Activated T-cell treated with anti-CD3 and anti-CD28 coated beads, Interleukin-2, amount 50 U/mL, for 1 hour (primary cell): ENCODE measurements at places on chromosomes 11 and 22.

DNA sequence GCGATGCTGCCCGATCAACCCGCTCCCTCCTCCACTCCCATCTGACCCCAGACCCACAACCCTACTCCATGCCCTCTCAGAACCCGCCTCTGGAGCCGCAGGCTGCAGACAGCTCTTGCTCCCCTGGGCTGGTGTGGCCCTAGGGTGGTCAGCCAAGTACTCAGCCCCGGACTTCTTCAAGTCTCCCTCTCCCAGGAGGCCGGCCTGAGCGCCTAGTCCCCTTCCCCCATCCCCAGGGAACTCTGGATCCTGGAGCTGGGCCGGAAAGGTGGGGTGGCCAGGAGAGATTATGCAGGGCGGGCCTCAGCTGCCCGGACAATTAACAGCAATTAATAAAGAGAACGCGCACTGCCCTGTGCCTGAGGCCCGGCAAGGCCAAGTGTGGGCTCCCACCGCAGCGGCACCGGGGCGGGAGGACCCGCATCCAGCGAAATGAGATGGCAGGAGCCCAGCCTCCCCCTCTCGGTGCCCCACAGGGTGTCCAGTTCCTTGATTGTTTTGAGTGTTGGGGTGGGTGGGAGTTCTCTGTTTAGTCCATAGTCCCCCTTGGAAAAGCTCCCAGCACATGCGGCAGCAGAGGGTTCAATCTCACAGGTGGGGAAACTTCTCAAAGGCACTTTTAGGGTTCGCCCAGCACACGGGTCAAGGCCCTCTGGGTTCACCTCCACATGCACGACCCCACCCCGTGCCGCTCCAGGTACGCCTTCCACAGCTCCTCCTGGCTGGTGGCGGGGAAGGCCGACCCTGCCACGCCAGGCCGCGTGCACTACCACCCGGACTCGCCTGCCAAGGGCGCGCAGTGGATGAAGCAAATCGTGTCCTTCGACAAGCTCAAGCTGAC lies 3.1 kb downstream of the TBX1 start:
- no peak for DNase-seq

DNA sequence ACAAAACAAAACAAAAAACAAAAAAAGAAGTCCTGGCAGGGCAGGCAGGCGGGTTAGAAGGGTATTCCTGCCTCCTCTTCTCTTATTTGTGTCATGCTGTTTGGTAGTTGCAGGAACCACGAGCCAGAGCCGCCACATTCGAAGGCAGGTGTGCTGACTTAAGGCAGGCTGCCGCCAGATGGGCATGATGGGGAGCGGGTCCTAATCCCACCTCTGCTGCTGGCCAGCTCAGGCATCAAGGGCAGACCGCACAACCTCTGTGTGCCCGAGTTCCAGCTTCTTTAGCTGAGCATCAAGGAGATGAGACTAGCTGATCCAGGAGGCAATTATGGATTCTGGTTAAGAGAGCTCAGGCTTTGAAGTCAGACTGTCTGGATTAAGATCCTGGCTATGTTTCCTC lies 12.1 kb downstream of the OAF start:
- DNase-seq, result no peak

DNA sequence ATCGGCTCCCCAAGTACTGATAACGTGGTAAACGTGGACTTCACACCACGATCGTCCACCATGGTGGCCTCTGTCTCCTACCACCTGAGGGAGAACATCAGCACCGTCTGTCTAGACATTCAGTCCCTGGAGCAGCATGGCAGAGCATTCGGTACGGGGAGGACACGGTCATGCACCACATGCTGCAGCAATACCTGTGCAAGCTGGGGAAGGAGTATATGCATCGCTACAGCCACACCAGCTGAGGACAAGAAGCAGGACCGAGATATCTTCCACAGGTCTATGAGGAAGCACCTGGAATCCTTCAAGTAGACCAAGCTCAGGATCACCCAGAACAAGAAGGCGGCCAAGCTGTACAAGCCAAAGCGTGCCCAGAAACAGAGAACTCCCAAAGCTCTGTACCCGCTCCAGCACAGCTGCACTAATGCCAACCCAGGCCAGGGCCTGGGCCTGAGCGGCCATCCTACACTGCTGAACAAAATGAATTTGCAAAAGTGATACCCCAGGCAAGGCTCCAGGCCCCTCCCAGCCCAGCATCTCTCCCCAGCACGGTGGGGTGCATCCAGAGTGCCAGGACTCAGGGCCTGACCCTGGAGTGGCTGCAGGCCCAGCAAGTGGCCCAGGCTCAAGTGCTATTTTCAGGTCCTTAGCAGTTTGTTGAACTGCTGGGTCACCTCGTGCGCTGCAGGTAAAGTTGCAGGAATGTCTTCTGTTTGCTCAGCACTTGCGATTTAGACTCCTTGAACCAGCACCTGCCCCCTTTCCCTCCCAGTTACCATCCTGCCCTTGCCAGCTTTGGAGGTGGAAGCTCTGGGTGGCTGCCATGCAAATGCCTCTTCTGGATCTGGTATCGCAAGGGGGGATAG lies 119.3 kb upstream of the SERPIND1 start:
- no peak for DNase-seq

- DNase-seq, result no peak
These were observed at the start of gene KCNK7 for GRCh38 chr11:65595543-65596281. Gene KCNK7 (minus strand): TSS chr11:65595800. CDS start chr11:65595772, 28 bp downstream.

DNA sequence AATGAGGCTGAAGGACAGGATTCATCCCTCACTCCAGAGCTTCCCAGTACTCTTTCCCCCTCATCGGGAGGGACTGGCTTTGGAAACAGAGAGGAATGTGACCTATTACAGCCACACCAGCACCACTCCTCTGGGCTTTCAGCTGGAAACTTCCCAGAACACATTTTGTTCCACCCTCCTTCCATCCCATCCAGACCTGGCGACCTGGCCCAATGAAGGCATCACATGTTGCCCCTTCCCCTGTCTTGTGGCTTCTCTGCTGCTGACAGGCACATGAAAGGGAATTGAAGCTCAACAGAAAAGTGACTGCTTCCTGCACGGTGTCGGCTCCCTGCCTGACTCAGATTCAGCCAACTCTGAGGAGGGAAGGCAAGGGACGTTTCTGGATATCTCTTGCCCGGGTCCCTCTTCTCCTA lies 19.1 kb downstream of the IRAG1 start:
- DNase-seq, result no peak

GRCh38 chr22:46073683-46074504 lies 76.4 kb upstream of the PPARA start:
- DNase-seq, result no peak

- no peak for DNase-seq
These were observed 61.4 kb downstream of the SLC1A2 start for GRCh38 chr11:35357923-35358322.

DNA sequence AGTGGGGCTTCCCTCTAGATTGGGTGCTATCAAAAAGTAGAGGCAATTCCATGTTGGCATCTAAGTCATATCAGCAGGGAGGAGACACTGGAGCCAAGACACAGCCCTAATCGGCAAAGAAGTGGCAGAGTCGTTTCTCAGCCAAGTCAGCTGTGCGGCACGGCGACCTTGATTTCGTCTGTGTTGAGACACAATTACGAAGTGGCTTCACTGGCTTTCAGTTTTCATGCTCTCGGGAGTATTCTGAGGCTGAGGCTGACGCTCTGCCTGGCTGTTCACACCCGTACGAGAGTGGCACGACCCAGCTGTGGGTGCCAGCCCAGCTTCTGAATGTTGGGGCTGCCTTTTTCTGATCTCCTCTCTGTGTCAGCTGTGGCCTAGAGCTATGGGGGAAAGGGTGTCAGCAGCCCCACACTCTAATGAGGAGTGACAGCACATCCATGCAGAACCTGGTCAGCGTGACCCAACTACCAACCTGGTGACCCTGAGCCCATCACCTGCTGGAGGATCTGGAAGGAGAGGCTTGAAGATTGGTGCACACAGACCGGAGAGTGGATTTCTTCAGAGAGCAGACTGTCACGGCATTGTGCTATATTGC lies 105.7 kb upstream of the TMEM45B start:
- no peak for DNase-seq

GRCh38 chr11:33379947-33380346 lies 122.8 kb downstream of the HIPK3 start:
- DNase-seq, result no peak

DNA sequence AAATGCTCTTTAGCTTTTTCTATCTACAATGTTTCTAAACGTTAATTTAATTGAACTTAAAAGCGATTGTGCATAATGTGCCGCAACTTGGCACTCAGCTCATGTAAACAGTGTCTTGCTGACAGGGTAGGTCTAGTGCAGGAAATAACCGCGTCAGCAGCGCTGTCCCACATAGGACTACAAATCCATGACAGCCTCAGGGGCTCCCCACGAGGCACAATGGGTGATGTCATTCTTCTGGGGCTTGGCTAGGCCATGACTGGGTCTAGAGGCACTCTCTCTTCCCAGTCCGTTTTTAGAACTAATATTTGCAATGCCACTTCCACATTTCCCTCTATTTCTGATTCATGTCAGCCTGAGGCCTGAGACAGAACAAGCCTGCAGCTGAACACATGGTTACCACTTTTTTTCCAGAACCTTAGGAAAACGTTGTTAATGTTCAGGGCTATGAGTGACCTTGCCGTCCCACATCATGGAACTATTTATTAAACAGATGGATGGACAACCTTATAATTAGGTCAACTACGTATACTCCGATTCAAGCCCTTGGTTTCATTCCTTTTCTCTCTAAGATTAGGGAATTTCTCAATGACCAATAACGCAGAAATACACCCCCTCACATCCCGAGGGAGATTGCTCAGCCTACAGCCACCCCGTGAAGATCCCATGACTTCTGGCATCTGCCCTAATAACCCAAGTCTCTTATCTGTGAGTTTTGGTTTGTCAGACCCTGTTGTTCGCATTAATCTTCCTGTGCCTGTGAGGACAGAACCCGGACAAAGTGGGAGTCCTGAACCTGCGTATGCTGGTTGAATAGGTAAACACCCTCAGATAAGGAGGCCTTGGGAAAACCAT lies 19.4 kb upstream of the SNX32 start:
- no peak for DNase-seq

DNA sequence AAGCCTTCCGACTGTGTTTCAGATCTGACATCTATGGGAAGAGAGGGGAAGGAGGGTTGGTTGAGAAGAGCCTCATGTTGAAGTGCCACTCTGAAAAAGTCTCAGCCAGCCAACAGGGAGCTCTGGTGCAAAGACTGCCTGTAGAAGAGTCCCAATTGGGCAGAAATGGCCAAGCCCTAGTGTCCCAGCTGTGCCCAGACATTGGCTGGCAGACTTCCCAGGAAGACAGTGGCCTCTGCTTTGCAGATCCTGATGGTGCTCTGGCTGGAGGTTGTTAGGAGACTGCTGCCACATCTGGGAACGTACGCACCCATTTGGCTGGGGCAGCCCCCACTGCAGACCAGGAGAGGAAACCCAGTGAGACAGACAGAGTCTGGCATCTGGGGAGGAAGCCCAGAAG lies 3.2 kb upstream of the PLA2G3 start:
- DNase-seq, result no peak

DNA sequence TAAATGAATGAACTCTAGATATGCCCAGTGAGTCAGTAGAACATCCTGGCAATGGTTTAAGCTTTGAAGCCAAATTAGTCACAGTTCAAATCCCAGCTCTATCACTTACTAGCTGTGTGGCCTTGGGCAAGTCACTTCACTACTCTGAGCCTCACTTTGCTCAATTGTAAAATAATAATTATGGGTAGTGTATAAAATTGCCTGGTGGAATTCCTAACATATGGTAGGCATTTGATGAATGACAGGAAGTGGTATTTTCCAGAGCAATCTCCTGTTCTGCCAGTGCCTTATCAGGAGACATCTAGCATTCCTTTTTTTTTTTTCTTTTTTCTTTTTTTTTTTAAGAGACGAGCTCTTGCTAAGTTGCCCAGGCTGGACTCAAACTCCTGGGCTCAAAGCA lies 13.0 kb downstream of the SCN4B start:
- no peak for DNase-seq

- no peak for DNase-seq
These were observed 15.3 kb downstream of the RTL6 start for GRCh38 chr22:44482776-44483175.

- no peak for DNase-seq
These were observed 53.1 kb upstream of the TSPAN18 start for GRCh38 chr11:44673688-44674087.

- DNase-seq, result no peak
These were observed 41.3 kb upstream of the ETS1 start for GRCh38 chr11:128628686-128629085.

DNA sequence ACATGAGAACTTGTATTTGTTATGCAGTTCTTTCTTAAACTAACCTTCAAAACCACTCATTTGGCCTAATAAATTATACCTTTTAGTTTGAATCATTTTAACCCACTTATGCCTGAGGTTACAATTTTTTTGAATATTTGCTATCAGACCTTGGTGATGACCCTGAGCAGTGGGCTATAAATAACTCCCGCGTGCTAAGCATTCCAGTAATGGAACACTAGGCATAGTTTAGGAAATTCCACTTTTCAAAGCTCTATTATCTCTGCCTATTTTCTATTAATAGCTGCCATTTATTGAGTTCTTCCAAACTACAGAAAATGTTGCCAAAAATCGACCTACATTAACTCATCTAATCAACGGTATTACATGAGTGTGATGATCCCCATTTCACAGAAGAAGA lies 993.4 kb upstream of the FAT3 start:
- no peak for DNase-seq

GRCh38 chr11:72396041-72396440 lies 38.3 kb downstream of the CLPB start:
- no peak for DNase-seq

GRCh38 chr22:49674479-49675050 lies 153.1 kb downstream of the BRD1 start:
- no peak for DNase-seq

GRCh38 chr11:130592056-130592455 lies 143.6 kb downstream of the ADAMTS15 start:
- no peak for DNase-seq

GRCh38 chr11:123212406-123212805 lies 17.4 kb upstream of the CLMP start:
- no peak for DNase-seq

- DNase-seq, result no peak
These were observed 56.4 kb downstream of the UBASH3B start for GRCh38 chr11:122711831-122712381.

DNA sequence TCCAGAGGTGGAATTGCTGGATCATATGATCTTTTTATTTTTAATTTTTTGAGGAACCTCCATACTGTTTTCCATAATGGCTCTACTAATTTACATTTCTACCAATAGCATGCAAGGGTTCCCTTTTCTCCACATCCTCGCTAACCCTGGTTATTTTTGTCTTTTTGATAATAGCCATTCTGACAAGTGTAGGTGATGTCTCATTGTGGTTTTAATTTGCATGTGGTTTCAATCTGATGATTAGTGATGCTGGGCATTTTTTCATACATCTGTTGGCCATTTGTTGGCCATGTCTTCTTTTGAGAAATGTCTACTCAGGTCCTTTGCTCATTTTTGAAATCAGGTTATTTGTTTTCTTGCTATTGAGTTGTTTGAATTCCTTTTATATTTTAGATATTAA lies 15.4 kb upstream of the OR4D5 start:
- no peak for DNase-seq

- DNase-seq, result peak; percentile 23
These were observed 17.3 kb upstream of the EIF3D start for GRCh38 chr22:36546092-36546804.

- DNase-seq, result no peak
These were observed 1.7 kb downstream of the CTSD start for GRCh38 chr11:1761857-1762536.
